Activated CD8-positive, alpha-beta memory T cell treated with anti-CD3 and anti-CD28 coated beads for 4 hours (primary cell): ENCODE measurements at places on chromosomes 16 and 17.

DNA sequence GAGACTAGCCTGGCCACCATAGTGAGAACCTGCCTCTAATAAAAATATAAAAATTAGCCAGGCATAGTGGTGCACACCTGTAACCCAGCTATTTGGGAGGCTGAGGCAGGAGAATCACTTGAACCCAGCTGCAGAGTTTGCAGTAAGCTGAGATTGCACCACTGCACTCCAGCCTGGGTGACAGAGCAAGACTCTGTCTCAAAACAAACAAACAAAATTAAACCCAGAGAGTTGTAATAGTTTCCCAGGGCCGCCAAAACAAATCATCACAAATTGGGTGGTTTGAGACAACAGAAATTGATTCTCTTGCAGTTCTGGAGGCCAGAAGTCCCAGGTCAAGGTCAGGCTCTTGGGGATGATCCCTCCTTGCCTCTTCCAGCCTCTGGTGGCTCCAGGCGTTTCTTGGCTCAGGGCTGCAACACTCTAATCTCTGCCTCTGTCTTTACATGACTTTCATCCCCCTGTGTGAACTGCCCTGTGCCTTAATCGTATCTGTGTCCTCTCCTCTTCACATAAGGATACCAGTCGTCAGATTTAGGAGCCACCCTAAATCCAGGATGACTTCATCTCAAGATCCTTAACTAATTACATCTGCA is 100.3 kb upstream of the NOL11 start:
- DNase-seq, result no peak

DNA sequence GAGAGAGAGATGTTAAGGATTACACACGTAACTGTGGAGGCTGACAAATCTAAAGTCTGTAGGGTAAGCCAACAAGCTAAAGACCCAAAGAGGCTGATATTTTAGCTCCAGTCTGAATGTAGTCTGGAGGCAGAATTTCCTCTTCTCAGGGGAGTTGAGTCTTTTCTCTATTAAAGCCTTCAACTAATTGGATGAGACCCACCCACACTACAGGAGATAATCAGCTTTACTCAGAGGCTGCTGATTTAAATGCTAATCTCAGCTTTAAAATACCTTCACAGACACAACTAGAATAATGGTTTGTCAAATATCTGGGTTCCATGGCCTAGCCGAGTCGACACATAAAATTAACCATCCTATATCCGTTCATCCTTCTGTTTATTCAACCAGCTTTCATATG is 204.3 kb upstream of the PSMD7 start:
- DNase-seq, result no peak

DNA sequence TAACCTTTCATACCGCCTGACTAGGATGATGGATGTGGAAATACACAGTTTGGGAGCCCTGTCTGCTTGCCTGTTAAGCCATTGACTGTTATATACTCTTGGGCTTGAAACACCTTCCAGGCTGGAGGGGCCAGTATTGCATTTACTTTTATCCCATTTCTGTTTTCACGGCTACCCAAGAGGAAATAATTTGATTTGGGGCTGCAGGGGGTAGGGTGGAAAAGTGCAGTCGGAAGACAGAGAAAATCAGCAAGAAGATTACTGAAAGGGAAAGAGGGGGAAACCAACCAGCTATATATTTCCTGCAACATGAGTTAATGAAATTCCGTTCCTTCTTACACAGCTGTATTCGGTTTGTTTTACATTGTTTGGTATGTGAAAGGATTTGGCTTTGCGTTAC is 202.5 kb downstream of the CDH13 start:
- DNase-seq, result no peak

- DNase-seq, result peak; percentile 2
Observed at GRCh38 chr17:36755586-36755985, 154.2 kb downstream of the MRM1 start.

DNA sequence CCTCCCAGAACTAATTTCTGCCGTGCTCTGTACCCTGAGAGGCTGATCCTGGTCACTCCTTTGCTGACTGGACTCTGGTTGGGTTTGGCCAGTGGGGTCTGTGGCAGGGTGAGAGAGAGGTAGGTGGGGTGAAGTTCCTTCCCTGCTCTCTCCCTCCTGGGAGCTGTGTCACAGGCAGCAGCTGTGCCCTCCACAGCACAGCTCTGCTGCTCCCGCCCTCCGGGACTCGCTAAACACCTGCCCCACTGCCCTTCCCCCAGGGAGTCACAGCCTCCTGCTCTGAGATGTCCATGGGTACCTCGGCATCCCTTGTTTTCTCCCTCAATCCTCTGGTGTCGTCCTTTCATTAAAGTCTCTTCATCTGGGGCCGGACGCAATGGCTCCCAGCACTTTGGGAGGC is 66.4 kb downstream of the SRCIN1 start:
- no peak for DNase-seq
